ENCODE measurements at places on chromosomes 13 and 19.

- DNase-seq = no peak
These were observed 20.6 kb downstream of the PCDH8 start for GRCh38 chr13:52827839-52828238.

DNA sequence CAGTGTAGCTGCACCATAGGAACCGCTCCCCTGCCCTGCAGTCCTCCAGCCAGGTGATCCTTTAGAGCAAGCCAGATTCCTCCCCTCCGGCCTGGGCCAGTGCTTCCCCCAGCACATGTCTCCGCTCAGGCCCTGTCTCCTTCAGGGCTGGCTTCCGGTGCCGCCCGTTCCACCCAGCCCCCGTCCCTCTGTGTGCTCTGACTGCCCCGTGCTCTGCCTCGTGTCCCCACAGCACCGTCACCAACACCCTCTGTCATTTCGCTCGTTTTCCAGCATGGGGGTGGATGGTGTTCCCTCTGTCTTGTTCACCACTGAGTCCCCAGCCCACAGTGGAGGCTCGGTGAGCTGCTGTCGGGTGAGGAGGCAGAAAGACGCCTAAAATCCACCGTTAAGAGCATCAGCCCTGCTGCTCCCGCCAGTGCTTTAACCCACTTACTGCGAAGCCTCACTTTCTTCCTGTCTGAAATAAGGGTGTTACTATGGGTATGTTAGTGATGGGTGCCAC, 54.5 kb downstream of the TSSK6 start:
- no peak for DNase-seq

DNA sequence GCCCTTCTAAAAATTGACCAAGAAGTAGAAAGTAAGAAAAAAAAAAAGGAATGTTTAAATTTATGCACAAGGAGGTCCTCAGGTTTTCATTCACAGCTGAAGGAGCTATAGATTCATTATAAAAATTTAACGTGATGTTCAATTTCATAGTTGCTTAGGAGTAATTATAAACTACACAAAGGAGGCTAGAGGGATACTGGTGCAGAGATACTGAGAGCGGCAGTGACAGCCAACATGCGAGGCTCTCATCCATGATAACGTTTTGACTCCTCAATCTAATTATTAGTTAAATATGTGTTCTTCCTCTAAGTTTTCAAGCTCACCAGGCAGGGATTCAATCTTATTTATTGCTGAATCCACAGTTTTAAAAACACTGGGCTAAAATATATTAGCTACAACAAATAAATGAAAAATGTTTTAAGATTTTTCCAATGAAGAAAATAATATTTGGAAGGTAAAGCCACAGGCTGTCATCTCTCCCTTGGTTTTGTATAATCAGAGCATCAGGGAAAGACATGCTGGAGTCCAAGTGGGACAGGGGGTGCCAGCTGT, 49.8 kb upstream of the TRPC4 start:
- no peak for DNase-seq

DNA sequence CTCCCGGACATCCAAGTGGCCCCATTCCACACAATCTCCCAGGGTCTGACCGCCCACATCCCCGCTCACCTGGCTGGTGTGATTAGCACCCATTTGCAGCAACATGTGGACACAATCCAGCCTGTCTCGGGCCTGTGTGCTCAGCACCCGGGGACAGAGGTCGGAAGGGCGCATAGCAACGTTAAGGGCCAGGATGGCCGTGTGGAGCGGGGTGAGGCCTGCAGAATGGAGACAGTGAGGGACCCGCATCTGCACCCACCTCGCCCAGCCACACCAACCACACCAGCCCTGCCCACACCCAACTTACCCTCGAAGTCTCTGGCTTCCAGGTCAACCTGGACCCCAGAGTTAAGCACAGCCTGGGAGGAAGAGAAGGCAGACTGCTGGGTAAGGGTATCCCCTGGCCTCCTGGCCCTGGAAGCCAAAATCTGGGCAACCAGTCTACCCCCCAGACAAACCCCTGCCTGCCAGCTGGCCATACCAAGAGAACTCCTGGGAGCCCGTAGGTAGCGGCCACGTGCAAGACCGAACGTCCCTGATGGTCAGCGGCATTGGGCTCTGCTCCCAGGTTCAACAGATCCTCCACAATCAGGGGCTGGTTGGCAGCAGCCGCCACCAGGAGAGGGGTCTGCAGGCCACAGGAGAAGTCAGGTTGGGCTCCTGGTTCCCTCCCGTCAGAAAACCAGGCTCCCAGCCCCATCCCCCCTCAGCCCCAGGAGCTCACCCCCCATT, 4.3 kb downstream of the NFKBID start:
- no peak for DNase-seq

DNA sequence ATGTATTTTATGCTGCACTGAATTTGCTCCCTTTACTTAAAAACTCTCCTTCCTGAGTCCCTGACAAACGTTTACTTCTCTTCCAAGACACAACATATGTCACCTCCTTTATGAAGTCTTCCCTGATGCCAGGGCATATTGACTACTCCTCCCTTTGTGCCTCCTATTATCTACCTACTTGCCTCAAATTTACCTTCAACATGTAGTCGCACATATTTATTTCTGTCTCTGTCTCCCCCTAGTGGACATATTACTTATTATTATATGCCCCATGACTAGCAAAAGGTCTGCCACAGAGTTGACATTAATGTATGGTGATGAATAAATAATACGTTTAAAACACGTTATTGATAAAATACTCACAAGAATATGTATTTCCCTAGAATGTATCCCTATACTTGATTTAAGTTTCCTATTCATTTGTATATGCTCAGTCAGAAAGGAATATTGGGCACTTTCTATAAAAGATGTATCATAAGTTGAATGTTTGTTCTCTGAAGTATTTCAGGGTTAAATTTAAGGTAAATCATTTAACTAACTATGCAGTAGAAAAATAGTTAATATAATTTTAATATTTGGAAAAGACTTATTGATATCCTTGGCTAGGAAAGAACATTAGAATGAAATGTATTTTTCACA, 250.3 kb upstream of the ATXN8OS start:
- peak; percentile 52 for DNase-seq

- no peak for DNase-seq
These were observed 8.3 kb downstream of the GTF3A start for GRCh38 chr13:27432611-27433210.

DNA sequence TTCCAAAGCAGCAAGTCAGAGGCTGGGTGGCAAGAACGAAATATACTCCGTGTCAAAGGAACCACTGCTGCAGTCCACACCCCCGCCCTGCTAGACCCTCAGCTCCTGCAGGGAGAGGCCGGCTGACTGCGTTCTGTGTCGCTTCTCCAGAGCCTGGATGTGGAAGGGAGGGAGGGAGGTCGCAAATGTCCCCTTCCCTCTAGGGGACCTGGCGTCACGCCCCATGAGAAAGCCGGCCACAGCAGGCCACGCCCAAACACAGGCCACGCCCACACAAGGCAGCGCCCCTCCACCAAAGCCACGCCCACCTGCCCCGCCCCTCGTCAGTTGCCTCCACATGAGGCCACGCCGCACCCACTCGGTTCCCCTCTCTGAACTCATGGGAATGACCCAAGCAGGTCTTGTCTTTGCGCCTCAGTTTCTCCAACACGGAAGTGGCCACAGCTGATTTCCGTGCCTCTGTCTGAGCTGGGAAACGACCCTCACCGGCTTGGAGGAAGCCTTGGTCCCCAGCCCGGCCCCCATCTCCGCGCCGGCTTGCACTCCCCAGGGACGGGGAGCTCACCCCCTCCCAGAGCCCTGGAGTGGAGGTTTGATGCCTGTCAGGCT, 38.4 kb upstream of the TCF3 start:
- no peak for DNase-seq

- DNase-seq = no peak
These were observed 949 bp downstream of the RAB3A start for GRCh38 chr19:18202778-18203407.

DNA sequence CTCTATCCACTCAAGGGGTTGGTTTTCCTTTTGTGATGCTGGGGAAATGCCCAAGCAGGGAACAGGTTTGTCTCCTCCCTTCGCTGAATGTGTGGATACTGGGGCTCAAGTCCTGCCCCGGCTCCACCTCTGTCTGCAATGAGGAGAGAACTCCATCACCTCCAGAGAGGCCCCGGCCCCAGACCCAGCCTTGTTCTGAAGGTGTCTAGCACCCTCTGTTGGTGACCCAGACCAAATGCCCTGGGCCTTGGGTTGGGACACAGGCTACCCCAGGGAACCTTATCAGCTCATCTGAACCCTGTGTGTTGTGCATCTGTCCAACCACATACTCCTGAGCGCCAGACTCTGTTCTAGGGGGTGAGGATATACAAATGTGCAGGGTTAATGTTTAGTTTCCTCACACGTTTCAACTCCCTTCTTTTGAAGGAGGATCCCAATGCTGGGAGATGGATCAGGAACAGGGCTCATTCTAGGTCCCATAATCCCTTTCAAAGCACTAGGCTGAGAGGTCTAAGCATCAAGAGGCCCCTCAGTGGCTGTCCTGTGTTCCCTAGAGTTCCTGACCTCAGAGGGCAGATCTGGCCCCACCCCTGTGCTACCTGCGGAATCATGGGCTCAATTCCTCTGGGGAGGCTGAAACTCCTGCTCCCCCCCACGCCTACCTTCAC, 112.5 kb upstream of the SLC7A1 start:
- no peak for DNase-seq

GRCh38 chr13:49649244-49649962, 21.1 kb downstream of the ARL11 start:
- no peak for DNase-seq

- no peak for DNase-seq
These were observed 5.7 kb downstream of the ACTN4 start for GRCh38 chr19:38653028-38653571.

DNA sequence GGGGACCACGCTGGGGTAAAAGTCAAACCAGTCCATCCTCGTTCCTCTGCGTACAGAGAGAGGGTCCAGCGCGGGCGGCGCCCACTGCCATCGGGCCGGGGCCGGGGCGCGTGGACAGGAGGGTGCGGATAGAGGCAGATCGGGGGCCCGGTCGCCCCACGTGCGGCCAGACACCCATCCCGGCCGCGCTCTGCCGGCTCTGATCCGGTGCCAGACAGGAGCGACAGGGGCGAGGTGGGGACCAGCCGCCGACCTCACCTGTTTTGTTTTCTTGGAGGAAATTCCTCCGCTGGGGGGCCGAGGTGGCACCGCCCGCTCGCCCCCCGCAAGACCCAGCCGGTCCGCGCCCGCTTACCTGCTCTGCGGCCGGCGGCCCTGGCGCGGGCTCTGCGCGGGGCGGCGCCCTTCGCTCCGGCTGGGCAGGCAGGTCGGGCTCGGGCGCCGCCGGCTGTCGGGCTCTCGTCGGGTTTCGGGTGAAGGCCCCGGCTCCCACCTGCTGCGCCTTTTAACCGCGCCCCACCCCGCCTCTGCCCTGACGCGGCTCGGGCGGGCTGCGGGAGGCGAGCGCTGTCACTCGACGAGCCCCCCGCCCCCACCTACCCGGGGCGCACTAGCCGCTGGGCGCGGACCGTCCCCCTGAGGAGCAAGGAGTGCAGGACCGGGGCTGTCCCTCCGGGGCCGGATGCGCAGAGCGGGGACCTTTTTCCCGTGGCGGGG, at the start of gene GJB6:
GJB6 (minus strand) TSS at position 481 of the 717 bp plus-strand sequence. CDS start 8,839 bp downstream, outside the sequence.
- DNase-seq = no peak

- no peak for DNase-seq
These were observed 64.0 kb upstream of the MED4 start for GRCh38 chr13:48158915-48159314.

DNA sequence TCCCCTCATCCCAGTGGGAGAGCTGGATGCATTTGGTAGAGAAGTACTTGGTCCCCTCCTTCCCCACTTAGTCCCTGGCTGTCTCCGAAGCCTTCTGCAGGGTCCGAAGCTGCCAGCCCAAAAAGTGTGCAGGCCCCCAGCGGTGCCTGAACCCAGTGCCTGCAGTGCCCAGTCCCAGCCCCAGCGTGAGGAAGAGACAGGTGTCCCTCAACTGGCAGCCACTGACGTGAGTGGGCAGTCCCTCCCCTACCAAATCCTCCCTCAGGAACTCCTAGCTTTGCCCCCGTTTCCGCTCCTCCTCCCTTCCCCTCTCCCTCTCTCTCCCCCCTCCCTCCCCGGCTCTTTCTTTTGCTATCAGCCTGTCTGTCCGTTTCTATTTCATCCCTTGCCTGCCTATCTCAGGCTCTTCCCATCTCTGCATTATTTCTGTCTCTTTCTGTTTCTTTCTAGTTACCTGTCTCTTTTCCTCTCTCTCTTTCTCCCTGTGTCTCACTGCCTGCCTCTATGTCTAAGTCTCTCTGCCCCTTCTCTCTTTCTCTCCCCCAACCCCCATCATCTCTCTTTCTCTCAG, 1.8 kb upstream of the LTBP4 start:
- DNase-seq = no peak

DNA sequence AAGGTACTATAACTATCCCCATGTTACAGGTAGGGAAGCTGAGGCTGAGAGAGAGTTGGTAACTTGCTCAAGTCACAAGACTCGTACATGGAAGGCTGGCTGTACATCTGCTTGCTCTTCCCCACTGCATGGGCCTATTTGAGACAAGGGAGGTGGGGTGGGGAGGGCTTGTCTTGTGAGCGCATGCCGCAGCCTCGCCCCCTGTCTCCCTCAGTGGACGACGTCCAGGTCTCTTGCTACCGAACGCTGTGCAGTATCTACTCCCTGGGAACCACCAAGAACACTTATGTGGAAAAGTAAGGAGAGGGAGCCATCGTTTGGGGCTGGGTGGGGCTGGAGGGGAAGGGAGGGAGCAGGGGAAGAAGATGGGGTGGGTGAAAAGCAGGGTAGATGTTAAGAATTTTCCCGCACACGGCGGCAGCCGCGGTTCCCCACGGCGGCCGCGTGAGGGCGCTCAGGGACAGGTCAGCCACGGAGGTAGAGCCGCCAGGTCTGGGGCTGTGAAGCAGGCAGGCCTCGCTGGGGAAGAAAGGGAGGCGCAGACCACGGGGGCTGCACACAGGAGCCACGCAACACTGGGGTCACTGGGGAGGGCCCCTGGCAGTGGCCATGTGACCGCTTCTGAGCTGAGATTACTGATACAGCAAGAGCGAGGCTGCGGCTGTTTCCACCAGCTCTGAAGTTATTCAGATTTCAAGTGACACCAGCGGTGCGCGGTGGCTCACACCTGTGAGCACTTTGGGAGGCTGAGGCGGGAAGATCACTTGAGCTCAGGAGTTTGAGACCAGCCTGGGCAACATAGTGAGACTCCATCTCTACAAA, 81.5 kb downstream of the RYR1 start:
- peak; percentile 8 for DNase-seq

DNA sequence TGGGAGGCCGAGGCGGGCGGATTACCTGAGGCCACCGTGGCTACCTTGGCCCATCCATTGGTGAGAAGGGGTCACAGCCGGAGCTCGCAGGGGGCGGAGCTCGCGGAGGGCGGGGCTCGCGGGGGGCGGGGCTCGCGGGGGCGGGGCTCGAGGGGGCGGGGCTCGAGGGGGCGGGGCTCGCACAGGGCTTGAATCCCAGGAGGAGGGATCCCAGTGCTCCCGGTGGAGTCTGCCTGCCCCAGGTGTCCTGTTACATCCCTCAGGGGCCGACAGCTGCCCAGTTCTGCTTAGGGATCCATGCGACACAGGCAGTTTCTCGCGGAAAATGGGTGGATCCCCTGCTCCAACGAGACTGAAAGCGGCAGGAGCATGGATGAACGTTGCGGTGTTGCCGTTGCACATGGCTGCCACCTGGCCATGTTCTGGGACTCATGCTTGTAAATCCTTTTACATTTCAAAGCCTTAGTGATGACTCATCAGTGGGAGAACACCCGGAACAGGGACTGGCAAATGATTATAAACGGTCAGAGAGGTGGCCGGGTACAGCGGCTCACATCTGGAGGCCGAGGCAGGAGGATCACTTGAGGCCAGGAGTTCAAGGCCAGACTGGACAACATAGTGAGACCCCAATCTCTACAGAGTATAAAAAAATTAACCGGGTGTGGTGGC, 25.1 kb downstream of the TMPRSS9 start:
- DNase-seq = peak; percentile 91

Measured in DMS153 (cell line).